Body of pancreas (tissue), 4 donors: ENCODE measurements at places on chromosomes 11 and 22.
A peak's percentile ranks its signal among the peaks of the same experiment; 100 is the strongest.

DNA sequence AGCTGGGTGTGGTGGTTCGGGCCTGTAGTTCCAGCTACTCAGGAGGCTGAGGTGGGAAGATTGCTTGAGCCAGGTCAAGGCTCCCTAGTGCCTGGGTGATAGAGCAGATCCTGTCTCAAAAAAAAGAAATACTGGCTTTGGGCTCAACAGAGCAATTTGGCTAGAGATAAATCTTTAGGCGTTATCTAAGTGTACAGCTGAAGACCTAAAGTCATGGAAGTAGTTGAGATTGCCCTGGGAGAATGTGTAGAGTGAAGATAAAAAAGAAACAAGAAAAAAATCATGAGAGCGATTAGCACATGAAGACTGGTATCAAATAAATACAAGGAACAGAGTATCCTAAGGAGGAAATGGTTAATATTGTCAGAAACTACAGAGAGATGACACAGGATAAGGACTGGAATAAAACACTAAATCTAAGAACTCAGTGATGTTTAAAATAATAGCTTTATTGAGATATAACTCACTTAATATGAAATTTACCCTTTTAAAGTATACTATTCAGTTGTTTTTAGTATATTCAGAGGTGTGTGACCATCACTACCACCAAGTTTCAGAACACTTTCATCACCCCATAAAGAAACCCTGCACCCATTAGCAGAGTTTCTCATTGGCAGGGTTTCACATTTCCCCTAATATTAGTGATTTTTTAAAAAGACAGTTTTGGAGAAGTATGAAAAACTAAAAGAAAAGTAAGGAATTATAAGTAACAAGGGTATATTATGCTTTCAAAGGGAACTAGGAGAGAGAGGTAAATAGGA, 20.7 kb downstream of the PIK3C2A start:
- DNase-seq: no peak

DNA sequence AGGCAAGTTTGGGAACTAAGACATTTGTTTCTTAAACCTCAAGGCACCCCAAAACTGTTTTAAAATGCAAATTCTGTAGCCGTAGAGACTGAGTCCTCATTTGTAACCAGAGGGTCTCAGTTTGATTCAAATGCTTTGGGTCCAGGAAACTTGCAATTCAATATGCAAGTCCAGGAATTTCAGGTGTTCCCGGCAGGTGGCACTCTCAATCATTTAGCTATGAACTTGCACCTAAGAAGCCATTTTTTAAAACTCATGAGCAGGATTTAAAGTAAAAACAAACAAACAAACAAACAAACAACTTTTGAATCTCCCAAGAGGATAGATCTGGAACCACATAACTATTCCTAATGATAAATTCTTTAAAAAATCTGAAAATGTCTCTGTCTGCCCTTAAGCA, 8.7 kb upstream of the ABTB2 start:
- DNase-seq: peak; percentile 50

DNA sequence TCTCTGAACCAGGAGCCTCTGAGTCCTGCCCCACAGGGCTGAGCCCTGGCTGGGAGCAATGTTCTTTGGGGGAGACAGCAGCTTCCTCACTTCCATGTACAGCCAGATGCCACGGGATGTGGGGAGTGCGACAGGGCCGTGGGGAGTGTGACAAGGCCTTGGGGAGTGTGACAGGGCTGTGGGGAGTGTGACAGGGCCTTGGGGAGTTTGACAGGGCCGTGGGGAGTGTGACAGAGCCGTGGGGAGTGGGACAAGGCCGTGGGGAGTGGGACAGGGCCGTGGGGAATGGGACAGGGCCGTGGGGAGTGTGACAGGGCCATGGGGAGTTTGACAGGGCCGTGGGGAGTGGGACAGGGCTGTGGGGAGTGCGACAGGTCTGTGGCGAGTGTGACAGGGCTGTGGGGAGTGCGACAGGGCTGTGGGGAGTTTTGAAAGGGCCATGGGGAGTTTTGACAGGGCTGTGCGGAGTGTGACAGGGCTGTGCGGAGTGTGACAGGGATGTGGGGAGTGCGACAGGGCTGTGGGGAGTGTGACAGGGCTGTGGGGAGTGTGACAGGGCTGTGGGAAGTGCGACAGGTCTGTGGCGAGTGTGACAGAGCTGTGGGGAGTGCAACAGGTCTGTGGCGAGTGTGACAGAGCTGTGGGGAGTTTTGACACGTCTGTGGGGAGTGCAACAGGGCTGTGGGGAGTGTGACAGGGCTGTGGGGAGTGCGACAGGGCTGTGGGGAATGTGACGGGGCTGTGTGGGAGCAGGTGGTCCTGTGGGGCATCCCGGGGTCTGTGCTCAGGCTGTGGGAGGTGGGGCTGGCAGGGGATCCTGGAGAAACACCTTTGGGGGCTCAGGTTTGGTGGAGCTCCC, 6.6 kb upstream of the KRTAP5-6 start:
- DNase-seq: no peak

GRCh38 chr11:59730896-59731565, 17.4 kb upstream of the OR10V1 start:
- no peak for DNase-seq
